HCT116 (cell line): ENCODE measurements at places on chromosomes 11 and 22. TPM values are rescaled to one million over a fixed set of nuclear protein-coding genes. Genes with fewer than 3 reads are reported as not detected.

DNA sequence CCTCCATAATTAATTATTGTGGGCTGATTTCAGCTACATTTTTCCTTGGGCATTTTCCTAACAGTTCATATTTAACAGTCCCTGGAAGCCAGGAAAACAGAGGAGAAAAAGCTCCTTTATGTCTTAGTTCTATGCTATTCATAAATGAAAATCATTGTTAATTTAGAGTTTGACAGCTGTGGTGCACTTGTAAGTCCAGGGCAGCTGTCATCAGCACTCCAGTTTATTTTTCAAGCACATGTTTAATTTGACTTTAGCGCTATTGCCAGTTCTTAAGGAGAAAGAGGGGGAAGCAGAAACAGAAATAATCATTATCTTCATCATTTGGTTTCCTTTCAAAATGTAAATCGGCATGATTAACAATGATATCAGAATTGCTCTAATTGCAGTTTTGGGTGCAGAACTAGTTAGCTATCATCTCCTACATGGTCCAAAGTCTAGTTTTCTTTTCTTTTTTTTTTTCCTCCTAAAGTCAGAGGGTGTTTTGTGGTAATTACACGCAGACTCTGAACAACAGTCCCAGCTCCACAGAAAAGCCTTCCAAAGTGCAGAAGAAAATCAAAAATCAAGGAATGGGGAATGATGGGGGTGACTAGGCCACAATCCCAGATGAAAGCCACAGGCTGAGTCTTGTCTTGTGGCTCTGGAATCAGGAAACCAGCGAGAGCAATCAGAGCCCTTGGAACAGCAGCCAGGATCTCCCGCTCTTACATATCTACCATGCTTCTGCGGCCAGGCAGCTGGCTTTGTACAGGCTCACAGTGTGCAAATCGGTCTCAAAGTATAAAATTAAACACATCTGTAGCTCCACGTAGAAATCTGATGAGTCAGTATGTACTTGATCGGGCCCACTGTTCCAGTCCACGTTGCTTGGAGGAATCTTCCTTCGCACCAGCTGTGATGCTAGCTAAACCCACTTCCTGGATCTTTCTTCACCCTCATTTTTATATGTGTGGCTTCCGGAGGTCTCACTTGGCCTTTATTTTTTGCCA is 91.9 kb downstream of the SPON1 start:
- no peak for DNase-seq

GRCh38 chr22:50531962-50532674 is 2.3 kb upstream of the TYMP start:
- no peak for DNase-seq

The NFAM1 gene
- total RNA-seq = 0.12 TPM

The APOBEC3B gene
- 10.3 TPM for total RNA-seq

The MS4A3 gene
- total RNA-seq = not detected
